CD4-positive, alpha-beta T cell treated with Interleukin-10 for 1 hour (primary cell): ENCODE measurements at places on chromosomes 2 and 18.

DNA sequence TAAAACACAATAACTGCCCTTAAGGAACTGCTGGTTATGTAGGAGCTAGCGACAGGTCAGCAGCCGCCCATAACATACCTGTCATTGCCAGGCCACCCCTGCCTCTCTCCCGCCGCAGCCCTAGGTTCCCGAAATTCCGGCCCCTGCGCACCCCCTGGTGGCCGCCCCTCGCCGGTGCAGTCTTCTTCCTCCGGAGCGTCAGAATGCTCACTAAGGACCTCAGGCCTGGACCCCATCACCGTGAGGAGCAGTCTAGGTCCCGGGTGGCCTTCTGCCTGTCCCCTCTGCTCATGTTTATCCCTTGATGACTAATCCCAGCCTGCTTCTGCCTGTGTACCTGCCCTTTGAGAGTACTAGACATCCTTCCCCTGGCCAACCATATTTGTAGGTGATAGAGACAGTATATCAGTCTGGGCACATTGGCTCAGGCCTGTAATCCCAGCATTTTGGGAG is 115.7 kb upstream of the SLC1A4 start:
- DNase-seq: peak; percentile 82

- DNase-seq: no peak
Measured at GRCh38 chr2:36455788-36456187, 100.2 kb downstream of the CRIM1 start.

- DNase-seq: peak; percentile 42
Measured at GRCh38 chr18:79402977-79403722, 7.4 kb downstream of the NFATC1 start.

- no peak for DNase-seq
Measured at GRCh38 chr2:215843579-215843978, 169.8 kb downstream of the MREG start.

GRCh38 chr2:230677201-230677946 is 35.3 kb upstream of the CAB39 start:
- DNase-seq: no peak

DNA sequence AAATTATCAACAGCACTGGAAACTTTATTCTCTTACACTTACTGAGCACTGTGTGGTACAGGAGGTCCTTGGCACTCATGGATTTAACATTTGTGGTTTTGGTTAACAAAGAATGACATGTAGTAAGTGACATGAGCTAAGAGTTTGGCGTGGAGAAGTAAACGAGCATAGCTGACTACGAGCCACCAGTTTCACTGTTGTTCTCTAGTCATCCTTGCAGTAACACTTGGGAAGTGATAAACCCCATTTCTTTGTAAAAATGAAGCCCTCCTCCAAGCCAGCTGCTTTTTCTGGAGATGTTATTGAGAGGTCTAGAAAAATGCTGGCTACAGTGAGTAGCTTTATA is 32.7 kb downstream of the QPCT start:
- no peak for DNase-seq

DNA sequence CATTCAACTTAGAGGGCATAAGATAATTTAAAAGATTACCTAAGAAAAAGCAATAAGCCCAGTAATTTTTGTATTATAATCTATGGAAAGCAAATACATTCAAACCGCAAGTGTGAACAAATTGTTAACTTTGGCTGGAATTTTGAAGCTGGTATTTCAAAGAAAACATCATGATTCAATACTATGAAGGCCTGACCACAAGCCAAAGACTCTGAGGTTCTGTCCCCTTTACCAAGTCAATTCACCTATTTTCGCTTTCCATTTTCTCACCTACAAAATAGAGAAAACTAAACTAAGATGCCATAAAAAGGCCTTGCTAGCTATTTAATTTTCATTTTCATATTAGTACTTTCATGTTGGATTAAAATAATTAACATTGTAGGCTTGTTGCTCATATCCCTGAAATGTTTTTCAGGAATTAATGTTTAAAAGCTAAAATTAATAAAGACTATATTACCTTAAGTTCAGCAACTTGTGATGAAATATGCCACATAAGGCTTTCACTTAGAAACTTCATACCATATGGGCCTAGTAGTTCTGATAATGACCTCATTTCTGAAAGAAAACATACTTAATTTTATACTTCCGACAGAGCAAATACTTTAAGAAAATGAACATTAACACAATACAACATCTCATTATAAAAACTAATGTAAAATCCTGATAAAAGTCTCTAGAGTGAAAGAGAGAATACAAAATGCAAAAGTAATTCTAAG is 85.7 kb upstream of the FRZB start:
- DNase-seq: no peak

DNA sequence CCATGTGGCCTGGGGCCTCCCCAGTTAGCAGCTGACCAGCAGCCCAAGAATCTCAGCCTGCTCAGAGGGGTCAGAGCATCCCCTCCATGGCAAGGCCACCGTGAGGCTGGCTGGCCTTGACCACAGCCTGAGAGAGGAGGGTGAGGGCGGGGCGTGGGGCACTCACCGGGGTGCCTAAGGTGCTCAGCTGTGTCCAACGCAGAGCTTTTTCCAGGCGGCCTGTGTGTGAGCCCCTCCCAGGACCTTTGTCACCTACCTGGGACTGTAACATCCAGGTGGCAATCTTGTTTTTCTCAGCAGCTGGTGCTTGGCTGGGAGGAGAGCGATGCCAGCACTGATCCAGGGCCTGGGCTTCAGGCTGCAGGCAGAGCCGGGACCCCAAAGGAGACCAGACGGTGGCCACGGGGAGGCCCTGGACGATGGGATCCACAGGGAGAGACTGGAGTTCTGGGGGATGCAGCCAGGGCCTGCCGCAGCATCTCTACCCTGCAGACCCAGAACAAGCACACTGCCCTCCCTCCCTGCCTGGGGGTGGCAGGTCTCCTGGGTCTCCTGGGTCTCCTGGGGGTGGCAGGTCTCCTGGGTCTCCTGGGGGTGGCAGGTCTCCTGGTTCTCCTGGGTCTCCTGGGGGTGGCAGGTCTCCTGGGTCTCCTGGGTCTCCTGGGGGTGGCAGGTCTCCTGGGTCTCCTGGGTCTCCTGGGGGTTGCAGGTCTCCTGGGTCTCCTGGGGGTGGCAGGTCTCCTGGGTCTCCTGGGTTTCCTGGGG is 12.3 kb downstream of the SNED1 start:
- no peak for DNase-seq

DNA sequence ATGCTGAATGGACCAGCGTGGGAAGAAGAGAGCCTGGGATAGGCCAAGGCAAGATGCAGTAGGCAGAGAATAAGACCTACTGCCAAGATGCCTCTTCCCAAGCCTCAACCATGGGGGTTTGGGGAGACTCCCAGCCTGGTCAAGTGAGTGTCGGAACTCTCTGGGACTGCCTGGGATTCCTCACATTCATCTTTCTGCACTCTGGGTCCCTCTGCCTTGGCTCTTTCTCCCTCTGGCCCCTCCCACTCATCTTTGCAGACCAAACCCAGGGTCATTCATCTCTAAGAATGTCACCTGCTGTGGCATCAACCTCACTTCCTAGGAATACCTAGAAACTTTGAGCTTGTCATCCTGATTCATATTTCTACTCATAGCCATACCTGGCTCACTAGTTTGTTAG is 211.3 kb upstream of the HNRNPA3 start:
- DNase-seq: no peak

GRCh38 chr2:120323807-120324399 is 22.0 kb upstream of the INHBB start:
- no peak for DNase-seq
